ENCODE measurements at places on chromosomes 16 and 17. TPM values are rescaled to one million over a fixed set of nuclear protein-coding genes. Genes with fewer than 3 reads are reported as not detected.

The NLRC3 gene
- 0.12 TPM for total RNA-seq

The ABCC11 gene
- under 0.01 TPM for total RNA-seq

The TBC1D3H gene
- total RNA-seq: not detected

The BAIAP3 gene
- total RNA-seq: 0.97 TPM

The COX10 gene
- total RNA-seq: 20.5 TPM

The CXCL16 gene
- 1.1 TPM for total RNA-seq

The SLC13A2 gene
- total RNA-seq: not detected

The CLDN9 gene
- not detected for total RNA-seq

The DLX3 gene
- not detected for total RNA-seq

The KRT32 gene
- not detected for total RNA-seq

The CBLN1 gene
- not detected for total RNA-seq

The ZNF629 gene
- 20.9 TPM for total RNA-seq

The GAST gene
- total RNA-seq: not detected

The CCL1 gene
- not detected for total RNA-seq
